ENCODE measurements at places on chromosomes 1 and 21.

DNA sequence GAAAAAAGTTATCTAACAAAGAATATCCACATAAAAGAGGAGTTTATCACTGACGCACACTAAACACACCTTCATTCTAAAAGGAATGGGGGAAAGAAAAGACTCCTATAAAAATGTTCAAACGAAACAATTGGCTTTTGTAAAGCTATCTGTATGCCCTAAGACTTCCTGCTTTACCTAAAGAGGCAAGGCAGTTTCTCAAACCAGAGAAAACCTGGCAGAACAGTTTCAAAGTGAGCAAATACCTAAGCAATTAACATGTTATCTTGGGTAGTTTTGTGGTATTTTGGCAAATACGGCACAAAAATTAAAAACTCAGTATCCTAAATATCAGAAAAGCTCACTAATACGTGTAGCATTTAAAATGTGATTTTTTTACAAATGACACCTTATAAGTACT lies 1.9 kb downstream of the PUM1 start:
- DNase-seq, result no peak

DNA sequence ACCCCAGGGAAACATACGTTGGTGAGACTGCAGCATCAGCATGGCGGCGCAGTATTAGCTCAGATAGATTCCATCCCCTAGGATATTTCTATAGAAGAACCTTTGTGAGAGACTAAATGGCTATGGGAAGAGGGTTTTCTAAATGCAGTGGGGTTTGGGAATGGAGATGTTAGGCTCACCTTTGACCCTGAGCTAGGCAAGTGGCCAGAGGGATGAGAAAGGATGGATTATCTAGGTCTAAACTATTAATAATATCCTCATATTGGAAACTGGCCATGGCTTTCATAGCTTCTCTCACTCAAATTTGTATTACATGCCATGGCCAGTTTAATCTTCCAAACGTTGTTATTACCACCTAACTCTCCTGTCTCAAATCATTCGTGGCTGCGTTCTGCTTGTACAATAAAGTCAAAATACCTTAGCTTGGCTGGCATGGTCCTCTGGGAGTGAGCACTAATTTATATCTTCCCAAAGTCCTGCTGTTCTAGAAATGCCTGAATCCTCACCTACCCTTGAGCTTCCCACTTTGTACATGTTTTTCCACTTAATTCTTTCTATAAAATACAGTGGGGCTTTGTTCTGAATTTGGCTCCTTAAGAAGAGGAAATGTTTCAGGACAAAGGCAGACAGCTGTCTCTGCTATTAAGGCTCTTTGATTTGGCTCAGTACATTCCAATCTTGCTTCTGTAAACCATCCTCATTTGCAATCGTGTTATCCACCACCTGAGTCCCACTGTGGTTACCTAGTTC lies 31.0 kb upstream of the COG2 start:
- DNase-seq, result peak; percentile 35

DNA sequence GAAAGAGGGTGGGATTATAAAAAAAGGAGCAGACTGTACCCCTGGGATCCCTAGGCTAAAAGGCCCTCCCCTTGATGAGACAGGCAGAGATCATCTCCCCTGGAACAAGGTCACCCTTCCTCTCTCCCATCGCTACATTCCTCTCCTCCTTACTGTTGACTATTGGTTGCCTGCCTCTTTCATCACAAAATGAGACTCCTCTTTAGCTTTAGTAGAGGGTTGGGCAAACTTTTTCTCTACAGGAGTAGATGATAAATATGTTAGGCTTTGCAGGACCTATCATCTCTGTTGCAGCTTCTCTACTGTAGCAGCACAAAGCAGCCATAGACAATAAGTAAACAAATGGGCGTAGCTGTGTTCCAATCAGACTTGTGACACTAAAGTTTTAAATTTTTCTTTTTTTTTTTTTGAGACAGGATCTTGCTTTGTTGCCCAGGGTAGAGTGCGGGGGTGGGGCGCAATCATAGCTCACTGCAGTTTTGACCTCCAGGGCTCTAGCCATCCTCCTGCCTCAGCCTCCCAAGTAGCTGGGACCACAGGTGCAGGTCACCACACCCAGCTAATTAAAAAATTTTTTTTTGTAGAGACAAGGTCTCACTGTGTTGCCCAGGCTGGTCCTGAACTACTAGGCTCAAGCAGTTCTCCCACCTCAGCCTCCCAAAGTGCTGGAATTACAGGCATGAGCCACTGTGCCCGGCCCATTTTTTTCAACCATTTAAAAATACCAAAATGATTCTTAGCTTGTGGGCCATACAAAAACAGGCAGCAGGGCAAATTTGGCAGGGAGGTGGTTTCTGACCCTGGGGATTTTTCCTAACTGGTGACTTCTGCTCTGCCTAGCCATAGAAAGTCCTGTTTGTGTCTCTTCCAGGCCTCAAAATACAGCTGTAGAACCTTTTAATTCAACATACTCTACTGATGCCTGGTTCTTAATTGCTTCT lies 15.1 kb downstream of the MCL1 start:
- no peak for DNase-seq

DNA sequence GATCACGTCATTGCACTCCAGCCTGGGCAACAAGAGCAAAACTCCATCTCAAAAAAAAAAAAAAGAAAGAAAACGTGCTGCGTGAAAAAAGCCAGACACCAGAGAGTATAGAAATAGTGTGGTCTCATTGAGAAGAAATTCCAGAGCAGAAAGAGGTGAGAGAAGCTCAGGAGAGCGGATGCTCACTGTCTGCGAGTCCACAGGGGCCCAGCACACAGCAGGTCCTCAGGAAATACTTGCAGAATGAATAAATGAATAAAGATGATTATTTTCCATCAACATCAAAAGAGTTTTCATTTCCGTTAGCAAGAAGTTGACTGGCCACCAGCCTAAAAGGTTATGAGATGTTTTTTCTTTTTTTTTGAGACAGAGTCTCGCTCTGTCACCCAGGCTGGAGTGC lies 14.4 kb downstream of the CASP9 start:
- DNase-seq, result no peak

- DNase-seq, result no peak
Observed at GRCh38 chr21:34669149-34669879, 520 bp downstream of the CLIC6 start.

DNA sequence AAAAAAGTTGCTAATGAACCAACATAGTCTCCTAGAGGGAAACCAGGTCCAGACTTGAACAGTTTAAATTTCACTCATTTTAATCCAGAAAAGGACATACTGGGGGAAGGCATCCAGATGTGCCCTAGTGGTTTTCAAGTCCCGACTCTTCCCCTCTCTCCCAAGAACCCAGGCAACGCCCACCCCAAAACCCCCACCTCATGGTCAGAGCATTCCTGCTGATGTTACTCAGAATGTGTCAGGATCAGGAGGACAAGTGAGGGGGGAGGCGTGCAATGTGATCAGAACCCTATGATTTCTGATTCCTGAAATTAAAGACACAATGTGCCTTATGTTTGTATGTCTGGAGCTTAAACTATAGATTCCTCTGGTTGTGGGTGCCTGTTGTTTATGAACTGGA lies 1.6 kb upstream of the CTSK start:
- no peak for DNase-seq

DNA sequence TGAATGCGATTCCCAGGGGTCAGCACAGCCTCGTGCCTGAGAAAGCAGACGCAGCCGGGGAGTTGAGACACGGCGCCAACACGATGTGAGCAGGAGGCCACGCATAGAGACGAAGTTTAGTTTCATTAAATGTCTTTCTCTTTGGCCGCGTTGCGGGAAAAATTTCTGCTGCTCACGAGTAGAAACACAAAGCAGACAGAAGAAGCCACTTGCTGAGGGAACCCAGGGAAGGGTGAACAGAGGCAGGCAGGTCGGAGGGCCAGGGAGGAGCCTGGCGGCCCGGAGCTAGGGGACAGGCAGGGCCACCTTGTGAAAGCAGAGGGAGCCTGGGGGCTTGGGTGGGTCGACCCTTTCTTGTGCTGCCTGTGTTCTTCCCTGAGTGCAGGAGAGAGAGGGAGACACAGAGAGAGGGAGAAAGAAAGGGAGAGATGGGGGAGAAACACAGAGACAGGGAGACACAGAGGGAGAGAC lies 33.2 kb downstream of the POFUT2 start:
- no peak for DNase-seq

DNA sequence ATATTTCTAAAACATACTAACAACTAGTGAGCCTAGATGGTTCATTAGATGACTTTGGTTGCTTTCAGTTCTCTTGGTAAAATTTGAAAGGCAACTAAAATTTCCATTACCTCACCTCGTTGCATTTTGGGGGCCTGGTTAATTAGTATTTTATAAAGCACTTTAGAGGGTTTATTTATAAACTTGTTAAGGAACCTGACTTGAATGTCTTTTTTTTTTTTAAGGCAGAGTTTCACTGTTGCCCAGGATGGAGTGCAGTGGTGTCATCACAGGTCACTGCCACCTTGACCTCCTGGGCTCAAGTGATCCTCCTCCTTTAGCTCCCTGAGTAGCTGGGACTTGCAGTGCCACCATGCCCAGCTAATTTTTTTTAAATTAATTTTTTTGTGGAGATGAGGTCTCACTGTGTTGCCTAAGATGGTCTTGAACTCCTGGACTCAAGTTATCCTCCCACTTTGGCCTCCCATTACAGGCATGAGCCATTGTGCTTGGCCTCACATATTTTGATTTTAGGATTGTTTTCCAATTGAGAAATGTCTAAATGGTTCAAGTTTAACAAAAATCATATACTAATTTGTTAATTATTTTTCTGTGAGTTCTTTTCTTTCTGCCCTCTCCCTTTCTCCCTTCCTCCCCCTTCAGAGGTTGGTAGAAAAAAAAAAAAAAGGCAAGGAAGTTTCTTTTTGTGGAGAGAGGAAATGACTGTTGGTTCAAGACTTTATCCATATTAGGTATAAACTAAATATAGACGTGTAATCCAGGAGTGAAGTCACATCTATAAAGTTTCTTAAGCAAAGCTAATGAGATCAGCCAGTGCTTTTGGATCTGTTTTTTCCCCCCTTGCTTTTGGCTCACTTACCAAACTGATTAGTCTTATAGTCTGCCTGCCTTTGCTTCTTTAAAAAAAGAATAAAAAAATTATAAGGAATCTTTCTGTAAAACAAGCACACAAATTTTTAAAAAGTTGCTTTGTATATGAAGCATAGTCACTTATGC lies 24.7 kb downstream of the CLIC4 start:
- no peak for DNase-seq

DNA sequence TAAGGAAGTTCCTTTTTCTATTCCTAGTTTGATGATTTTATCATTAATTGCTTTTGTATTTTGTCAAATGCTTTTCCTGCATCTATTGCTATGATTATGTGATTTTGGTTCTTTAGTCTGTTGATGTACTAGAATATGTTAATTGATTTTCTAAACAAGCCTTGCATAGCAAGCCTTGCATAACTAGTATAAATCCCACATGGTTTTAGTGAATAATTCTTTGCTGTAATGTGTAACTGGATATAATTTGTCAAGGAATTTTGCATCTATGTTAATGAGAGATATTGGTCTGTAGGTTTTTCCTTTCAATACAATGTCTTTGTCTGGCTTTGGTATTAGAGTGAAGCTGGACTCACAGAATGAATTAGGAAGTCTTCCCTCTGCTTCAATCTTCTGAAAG lies 460.2 kb downstream of the LTN1 start:
- no peak for DNase-seq

DNA sequence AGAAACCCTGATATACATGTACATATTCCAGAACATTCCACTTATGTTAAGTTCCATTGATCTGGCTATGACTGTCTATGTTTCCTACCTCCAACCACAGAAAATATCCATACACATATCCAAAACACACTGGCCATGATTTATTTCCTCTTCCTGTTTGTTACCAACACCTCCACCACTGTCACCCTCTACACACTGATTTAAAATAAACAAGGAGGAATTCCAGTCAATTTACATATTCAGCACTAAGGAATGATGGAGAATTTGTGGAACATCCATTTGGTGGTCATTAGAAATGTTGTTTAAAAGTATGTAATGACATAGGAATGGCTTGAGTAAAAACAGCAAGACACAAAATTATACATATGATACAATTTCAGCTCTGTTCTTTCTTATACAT lies 5.5 kb upstream of the STX6 start:
- DNase-seq, result no peak

- DNase-seq, result no peak
Observed at GRCh38 chr1:20481643-20482498, 4.1 kb downstream of the CAMK2N1 start.

GRCh38 chr1:146001709-146002108 lies 5.3 kb upstream of the TXNIP start:
- DNase-seq, result no peak

- DNase-seq, result no peak
Observed at GRCh38 chr1:29821605-29822004, 585.3 kb downstream of the PTPRU start.

GRCh38 chr21:34589511-34590282 lies 25.2 kb downstream of the RCAN1 start:
- DNase-seq, result no peak

- DNase-seq, result no peak
Observed at GRCh38 chr1:51926171-51926812, 47.8 kb upstream of the NRDC start.

- no peak for DNase-seq
Observed at GRCh38 chr1:156840186-156840897, 18.6 kb downstream of the INSRR start.

DNA sequence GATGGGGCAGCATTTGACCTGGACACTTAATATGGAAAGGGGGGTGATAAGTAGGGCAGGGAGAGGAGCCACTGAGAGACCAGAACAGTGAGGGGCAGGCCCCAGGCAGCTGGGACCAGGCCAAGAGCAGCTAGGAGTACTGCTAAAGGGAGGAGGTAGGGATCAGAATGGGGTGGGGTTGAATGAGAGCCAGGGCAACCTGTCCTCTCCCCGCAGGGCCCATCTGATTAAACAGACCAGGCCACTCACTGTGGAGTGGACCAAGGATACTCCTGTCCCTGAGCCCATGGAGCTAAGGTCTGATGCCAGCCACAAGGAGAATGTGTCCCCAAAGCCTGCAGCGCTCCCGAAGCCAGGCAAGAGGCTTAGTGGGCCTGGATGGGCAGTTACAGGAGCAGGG lies 2.1 kb downstream of the C1orf167 start:
- DNase-seq, result no peak

DNA sequence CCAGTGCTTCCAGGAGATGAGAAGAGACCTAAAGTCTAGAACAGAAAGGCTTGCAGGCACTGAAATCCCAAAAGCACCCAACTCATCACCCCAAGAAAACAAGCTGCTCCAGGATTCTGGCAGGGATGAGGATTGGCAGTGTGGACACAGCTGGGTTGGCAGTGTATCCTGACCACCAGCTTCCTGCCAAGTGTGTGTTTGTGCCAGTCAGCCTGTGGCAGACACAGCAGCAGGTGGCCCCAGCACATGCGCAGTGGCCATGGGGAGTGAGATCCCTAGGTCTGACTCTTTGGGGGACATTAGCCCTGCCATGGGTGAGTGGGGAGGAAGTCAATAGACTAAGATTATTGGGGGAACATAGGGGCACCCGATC lies 8.7 kb upstream of the SNAPIN start:
- no peak for DNase-seq

GRCh38 chr1:54125386-54126070 lies 27.3 kb downstream of the CDCP2 start:
- DNase-seq, result no peak

Data from NCI-H1417 (cell line).